ENCODE measurements at places on chromosomes 3 and 15.
A peak's percentile ranks its signal among the peaks of the same experiment; 100 is the strongest.

DNA sequence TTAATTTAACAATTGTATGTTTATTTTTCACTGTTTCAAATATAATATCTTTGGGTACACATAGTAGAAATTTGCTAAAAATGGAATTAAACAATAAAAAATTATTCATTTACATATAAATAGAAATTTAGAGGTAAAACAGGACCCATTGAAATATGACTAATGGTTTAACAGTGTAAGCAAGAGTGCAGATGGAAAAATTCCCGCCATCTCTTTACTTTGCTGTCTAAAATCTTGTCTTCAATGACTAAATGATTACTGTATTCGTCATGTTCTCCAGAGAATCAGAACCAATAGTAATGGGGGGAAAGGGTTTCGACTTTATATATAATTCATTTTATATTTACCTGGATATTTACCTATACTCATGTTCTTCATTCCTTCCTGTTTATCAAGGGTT, 163.1 kb downstream of the IL1RAP start:
- no peak for DNase-seq

DNA sequence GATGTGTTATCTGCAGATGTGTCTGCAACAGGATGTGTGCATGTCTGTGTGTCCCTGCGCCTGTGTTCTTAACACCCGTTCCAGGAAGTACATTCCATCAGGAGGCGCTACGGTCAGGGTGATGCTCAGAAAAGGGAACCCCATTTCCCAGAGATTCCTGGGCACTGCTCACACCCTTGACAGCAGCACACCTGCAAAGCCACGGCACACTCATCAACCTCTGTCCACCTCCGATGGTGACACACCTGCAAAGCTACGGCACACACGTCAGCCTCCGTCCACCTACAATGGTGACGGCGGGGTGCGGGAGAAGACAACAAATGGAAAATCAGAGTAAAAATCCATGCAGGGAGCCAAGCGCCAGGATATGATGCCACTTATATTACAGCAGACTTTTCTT, 55.4 kb downstream of the NIPA2 start:
- no peak for DNase-seq

GRCh38 chr15:91100814-91101607, 954 bp downstream of the SV2B start:
- no peak for DNase-seq

DNA sequence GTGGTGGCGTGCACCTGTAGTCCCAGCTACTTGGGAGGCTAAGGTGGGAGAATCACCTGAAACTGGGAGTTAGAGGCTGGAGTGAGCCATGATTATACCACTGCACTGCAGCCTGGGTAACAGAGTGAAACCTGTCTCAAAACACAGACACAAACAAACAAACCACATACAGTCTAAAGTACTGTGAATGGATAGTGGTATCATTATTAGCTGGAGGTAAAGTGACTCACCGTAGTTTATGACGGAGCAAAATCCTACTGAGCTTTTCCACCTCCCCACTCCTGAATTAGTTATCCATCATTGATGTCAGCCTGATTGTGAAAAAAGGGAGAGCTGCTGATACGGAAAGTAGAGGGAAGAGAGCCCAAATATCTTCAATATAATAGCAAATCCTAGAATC, 3.2 kb upstream of the CNOT10 start:
- DNase-seq: no peak

DNA sequence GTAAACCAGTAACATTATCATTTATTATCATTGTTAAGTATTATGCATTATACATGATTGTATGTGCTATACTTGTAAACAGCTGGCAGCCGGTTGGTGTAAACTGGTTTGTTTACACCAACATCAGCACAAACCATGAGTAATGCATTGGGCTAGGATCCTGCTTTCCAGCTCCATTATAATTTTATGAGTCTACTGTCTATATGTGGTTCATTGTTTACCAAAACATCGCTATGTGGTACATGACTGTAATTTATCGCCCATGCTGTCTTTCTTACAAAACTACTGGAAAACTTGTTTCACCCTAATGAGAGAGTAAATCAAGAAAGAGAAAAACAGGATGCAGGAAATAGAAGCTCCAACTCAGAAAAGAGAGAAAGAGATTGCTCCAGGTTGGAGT, 224.8 kb upstream of the CBLB start:
- DNase-seq: no peak

GRCh38 chr3:64406271-64406670, 181.0 kb upstream of the PRICKLE2 start:
- DNase-seq: no peak

- DNase-seq: no peak
These were observed 49.6 kb downstream of the SUMF1 start for GRCh38 chr3:4417449-4417848.

- DNase-seq: no peak
These were observed 9.8 kb upstream of the CNTN3 start for GRCh38 chr3:74624301-74624700.

DNA sequence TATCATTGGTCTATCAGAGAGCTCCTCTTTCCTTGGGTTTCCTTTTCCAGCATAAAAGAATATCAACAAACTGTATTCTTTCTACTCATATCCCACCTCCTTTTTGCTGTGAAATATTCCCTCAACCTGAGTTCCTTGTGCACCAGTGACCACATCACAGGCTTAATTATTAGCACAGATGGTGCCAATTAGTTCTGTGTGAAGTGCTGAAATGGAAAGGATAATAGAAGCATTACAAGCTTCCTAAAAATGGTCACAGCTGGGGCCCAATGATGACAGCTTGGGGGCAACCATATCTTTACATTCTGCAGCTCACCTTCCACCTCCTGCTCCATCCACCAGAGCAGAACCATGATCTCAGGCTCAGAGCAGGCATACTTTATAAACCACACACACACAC, 84.6 kb downstream of the ANO10 start:
- no peak for DNase-seq

DNA sequence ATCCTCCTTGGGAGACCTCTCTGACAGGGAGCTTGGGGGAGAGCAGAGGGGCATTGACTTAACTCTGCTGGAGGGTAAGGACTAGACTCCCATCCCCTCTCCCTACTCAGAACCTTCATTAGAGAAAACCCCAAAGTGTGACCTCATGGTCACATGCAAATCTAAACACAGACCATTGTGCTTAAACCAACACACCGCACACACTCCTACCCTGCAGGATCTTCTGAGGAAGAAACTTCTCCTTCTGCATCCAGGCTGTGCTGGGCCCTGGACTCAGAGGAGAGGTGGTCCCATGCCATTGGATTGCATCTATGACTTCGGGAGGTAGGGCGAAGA, 805 bp upstream of the PARP16 start:
- DNase-seq: no peak

DNA sequence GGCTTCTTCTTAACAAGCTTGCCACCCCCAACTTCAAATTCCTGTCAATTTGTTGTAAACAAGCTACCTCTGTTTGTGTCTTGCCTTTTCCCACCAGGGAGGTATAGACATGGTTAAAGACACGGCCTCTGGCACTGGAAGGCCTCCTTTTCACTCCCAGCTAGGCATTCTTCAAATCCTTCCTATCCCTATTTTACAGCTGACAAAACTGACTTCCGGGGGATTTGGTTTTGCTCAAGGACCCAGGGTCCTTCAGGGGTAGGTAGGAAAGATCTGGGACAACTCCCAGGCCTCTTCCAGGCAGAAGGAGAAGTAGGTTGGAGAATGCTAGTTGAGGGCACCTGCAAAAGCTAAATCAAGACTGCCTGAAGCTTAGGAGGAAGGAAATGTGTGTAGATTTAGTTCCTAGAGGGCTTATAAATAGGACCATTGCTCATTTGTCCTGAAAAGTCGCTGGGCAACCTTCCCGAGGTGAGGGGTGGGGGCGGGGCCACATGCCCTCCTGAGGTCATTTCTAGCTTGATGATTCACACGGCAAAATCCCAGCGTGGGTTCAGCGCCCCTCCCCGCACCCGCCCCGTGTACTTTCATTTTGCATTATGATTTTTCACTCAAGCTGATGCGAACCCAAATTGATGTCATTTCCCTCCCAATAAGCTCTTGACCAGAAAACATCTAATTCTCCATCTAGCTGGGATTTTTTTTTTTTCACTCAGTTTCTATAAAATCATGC, 365.5 kb downstream of the SHQ1 start:
- DNase-seq: peak; percentile 43

Measured in GM12864 (cell line).